ENCODE measurements at places on chromosomes 3 and 15. TPM values are rescaled to one million over a fixed set of nuclear protein-coding genes. Genes with fewer than 3 reads are reported as not detected.

ZPLD1 gene
- not detected for polyA plus RNA-seq

GRCh38 chr3:167675848-167676247, 22.1 kb upstream of the WDR49 start:
- no peak for DNase-seq

EPHA3 gene
- polyA plus RNA-seq, result 2.8 TPM

DNA sequence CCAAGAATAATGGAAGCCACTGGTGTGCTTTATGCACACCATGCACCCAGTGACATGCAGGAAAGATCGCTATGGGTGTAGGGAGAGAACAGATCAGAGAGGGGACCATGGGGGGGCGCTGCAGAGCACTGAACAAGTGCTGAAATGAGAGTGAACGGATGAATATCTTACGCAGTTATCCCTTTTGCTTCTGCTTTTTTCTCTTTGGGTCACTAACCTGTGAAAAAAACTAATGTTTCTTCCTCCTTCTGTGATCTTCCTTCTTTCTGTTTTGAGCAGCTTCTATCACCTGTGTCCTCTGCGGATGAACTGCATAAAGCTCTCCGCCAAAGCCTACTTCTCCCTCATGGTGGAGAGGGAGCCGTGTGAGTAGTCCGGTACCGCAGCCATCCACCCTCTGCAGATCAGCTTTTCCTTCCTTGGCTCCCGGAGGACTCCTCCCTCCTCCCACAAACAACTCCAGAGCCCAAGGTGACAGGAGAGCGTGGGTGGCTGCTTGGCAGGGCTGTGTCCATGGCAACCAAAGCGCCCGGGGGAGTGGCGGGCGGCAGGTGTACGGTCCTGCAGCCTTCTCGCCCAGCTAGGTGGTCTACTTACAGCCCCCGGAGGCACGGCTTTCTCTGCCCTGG, 106.2 kb downstream of the DGKG start:
- no peak for DNase-seq

DNA sequence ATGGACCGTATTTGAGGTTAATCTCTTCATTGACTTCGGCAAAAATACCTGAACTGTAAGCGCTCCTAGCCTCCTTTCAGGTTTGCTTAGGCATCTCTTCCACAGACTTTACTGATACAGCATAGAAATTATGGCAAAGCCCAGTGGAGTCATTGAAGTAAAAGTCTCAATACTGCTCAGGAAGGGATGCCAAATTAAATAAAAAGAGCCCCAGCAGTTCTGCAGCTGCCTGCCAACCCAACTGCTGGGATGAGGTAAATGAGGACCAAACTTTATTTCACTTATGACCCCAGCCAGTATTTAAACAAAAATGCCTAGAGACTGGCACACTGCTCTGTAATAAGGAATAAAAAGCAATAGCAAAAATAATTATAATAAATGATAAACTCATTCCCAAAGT, 65.4 kb downstream of the IQCH start:
- DNase-seq, result no peak

GRCh38 chr3:105915524-105915923, 46.7 kb upstream of the CBLB start:
- no peak for DNase-seq

DNA sequence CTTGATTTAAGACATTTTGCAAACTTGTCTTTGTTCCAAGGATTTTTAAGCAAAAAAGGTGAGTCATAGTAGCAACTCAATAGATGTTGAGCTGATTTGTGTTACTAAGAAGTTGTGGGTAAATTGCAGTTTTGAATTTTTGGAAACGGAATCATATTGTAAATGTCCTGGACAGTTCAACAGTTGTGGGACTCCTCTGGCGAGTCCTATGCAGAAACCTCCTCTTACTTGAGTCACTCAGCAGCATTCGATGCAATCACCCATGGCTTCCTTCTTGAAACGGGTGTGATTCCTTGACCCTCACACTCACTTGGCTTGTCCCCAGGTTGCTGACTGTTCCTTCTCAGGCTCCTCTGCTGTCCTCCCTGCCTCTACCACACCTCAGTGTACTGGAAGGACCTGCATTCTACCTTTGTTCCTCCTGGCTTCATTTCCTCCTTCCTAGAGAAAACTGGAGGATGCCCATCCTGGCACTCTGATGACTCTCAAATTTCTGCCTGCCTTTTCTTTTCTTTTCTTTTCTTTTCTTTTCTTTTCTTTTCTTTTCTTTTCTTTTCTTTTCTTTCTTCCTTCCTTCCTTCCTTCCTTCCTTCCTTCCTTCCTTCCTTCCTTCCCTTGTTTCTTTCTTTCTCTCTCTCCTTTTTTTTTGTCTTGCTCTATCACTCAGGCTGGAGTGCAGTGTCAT, 52.8 kb upstream of the DGKG start:
- DNase-seq, result no peak

AMT gene
- 12.6 TPM for polyA plus RNA-seq

RTP3 gene
- not detected for polyA plus RNA-seq

GRCh38 chr3:115898656-115899410, 275.5 kb downstream of the GAP43 start:
- DNase-seq, result no peak

RPP25 gene
- polyA plus RNA-seq, result 6.5 TPM

DNA sequence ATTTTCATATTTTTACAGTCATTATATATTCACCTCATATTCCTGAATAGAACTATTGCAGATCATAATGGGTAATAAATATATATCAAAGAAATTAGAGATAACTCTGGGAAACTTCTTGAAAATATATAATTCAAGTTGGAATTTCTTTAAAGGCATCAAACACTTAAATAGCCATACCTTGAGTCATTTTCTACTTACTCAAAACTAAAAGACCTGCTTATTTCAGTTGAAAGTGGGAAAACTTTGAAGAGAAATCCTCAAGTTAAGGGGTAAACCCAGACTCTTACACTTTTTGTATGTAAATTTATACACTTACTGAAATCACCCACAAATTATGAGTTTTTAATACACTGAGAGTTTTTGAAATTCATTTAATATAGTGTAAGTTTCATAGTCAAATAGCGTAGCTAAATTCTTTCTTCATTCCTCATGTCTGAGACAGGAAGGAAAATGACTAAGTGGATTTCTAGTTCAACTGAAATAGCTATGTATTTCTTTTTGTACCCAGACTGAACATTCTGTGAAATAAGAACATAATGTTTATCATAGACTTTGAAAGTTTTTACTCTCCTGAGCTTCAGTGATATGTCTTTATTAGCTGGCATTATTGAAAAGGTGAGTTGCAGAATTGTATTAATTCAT, 4.6 kb upstream of the ALCAM start:
- DNase-seq, result no peak

GOLGA8G gene
- not detected for polyA plus RNA-seq
